ENCODE measurements at places on chromosomes 12 and 14.
A peak's percentile ranks its signal among the peaks of the same experiment; 100 is the strongest.

GRCh38 chr12:32773691-32774090 is 18.0 kb upstream of the YARS2 start:
- DNase-seq, result no peak

DNA sequence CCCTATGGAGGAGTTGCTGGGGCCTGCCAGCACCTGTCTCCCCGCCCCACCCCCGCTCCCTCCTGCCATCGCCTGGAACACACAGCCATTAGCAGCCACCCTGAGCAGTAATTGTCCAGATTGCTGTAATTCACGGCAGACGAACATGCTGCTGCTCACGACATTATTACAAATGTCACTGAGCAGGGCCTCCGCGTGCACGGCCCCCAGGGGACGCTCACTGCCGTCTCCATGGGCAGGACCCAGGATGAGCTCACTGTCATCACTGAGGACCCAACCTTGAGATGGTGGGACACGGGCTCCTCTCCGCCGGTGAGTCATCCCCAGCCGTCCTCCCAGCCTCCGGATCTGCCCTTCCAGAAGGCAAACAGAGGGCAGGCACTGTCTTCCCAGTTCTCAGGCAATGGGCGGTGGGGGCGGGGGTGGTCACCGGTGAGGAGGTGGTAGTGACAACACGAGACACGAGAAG is 100.4 kb downstream of the RFLNA start:
- DNase-seq, result no peak

GRCh38 chr14:23568600-23569331 is 1.2 kb upstream of the AP1G2 start:
- DNase-seq, result no peak

- no peak for DNase-seq
Observed at GRCh38 chr14:66998013-66998412, 191.2 kb upstream of the GARIN2 start.

GRCh38 chr14:66508846-66509621 is 1.1 kb downstream of the GPHN start:
- no peak for DNase-seq

DNA sequence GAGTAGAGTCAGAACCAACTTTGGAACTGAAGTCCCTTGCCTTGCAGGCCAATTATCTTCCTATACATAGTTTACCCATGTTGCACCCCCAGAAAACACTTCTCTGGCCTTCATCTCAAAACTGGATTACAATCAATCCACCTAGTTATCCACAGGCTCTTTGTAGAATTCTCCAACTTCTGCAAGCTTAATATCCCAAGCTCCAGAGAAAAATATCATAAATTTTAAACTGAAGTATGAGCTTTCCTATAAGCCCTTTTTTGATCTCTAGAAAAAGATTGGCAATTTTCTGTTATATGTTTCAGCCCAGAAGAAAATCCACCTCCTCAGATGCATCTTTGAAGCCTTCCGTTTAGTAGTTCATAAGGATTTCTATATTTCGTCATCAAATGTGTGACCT is 553.4 kb downstream of the SNAPC1 start:
- no peak for DNase-seq

GRCh38 chr12:19185262-19185929 is 55.9 kb downstream of the PLEKHA5 start:
- no peak for DNase-seq

DNA sequence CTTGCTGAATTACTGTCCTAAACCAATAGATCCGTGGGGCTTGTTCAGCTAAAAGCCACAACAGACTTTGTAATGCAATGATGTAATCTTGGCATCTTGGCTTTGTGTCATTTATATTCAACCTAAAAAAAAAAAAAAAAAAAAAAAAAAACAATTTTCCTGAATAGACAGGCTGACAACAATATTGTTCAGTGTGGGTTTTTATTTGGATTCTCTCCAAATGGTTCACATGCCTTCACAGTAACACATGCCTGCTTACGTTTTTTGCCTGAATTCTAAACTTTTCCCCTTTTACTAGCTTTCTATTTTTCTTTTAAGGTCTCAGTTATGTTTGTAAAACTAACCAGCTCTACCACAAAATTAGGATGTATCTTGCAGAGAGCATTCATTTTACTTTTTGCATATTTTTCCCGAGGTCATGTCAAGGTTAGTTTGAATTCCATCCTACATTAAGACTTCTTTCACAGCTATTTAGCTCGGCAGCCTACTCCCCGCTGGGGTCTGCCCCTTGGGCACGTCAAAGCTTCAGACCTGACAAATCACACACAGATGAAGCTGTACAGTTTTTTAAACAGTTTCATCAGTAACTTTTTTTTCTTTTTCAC is 213.7 kb upstream of the NPAS3 start:
- no peak for DNase-seq

- DNase-seq, result peak; percentile 36
Observed at GRCh38 chr12:85765453-85765869, 70.7 kb downstream of the RASSF9 start.

DNA sequence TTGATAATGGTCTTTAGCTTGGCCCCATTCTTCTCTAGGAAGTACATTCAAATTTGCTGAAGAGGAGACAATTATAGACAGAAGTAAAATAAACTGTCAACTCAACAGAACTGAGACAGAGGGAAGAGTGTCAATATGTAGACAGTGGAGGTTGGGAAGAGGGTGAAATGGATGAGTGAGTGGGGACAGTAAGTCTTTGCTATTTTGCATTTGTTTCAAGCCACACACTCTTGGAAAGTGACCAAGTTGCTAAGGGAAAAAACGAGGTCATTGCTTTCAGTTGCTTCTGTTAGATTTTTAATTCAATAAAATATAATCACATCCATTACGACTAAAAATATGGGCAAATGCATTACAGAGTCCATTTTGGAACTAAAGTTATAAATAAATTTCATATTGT is 47.8 kb downstream of the BTBD7 start:
- DNase-seq, result no peak

GRCh38 chr12:19926266-19926665 is 442.1 kb upstream of the PDE3A start:
- no peak for DNase-seq

DNA sequence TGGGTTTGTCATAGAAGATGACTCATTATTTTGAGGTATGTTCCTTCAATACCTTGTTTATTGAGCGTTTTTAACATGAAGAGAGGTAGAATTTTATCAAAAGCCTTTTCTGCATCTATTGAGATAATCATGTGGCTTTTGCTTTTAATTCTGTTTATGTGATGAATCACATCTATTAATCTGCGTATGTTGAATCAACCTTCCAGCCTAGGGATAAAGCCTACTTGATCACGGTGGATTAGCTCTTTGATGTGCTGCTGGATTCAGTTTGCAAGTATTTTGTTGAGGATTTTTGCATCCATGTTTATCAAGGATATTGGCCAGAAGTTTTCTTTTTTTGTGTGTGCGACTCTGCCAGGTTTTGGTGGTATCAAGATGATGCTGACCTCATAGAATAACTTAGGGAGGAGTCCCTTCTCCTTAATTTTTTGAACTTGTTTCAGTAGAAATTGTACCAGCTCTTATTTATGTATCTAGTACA is 602.6 kb downstream of the SNAPC1 start:
- no peak for DNase-seq

DNA sequence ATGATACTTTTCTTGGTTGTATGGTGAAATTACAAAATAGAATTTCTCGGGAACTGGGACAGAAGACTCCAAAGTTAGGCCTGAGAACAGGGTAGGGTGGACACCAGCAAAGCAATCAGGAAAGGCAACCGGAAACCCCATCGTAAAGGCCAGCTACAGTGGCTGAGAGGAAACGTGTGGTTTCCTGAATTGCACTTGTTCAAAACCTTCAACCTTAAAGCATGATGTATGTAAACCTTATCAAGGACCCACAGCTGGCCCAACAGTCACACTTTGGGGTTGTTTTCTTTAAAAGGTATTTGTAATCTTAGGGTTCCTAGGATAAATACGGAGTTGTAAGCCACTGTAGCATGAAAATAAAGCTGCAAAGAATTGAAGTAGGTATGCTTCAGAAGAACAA is 2.2 kb upstream of the PTGDR start:
- DNase-seq, result no peak

- no peak for DNase-seq
Observed at GRCh38 chr14:79965896-79966295, 245.4 kb downstream of the DIO2 start.

- peak; percentile 58 for DNase-seq
Observed at GRCh38 chr12:57771236-57771872, 551 bp downstream of the METTL1 start.

DNA sequence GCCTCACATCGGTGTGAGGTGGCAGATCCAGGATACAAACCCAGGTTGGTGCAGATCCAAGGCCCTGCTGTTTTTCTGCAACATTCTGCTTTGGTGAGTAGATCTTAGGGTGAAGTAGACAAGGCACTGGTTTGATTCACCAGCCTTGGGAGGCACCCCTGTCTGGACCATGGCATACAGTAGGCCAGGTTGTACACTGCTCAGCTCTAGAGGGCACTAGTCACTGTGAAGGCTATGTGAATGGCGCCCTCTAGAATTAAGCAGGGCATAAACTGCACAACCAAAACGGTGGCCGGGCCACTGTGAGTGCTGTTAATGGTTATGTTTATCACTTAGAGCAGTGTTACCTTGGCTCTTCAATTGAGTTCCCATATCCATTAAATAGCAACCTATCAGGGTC is 280.6 kb upstream of the PWP1 start:
- DNase-seq, result no peak

DNA sequence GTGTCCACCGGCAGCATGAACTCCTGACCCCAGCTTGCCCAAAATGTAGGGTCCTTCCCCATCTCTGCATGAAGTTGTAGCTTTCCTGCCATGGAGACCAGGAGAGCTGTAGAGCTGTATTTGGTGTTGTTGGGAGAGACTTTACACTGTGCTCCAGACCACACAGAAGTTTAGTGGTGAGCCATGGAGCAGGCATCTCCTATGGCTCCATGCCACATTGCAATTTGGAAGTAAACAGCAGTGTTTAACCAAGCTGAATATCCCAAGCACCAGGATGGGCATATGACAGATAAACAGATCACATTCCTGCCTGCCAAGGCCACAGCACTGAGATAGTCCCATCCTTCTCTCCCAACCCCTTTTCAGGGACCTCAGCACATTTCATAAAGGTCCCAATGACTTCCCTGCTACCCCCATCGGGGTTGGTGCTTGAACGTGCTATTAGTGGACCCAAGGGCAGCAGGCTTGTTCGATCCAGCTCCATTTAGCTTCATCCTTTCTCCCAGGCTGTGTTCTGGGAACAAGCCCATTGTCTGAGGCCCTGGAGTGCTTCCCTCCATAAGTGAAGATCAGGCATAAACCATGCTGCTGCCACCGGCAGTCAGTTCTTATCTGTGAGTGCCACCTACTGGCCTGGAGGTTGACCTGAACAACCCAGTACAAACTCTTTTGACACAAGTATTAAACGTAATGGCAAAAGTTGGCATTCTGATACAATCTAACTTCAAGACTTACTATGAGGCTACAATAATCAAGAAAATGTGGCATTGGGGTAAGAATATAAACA is 172.3 kb upstream of the ATXN7L3B start:
- no peak for DNase-seq

GRCh38 chr14:49594347-49595091 is 4.2 kb upstream of the LRR1 start:
- no peak for DNase-seq

DNA sequence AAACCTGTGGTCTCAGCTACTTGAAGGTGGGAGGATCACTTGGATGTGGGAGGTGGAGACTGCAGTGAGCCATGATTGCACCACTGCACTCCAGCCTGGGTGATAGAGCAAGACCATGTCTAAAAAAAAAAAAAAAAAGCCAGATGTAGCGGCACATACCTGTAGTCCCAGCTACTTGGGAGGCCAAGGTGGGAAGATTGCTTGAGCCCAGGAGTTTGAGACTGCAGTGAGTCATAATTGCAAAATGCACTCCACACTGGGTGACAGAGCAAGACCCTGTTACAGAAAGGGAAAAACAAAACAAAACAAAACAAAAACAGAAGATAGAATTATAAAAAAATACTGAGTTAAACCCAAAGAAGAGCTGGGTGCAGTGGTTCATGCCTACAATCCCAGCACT is 29.1 kb upstream of the APOF start:
- DNase-seq, result no peak

DNA sequence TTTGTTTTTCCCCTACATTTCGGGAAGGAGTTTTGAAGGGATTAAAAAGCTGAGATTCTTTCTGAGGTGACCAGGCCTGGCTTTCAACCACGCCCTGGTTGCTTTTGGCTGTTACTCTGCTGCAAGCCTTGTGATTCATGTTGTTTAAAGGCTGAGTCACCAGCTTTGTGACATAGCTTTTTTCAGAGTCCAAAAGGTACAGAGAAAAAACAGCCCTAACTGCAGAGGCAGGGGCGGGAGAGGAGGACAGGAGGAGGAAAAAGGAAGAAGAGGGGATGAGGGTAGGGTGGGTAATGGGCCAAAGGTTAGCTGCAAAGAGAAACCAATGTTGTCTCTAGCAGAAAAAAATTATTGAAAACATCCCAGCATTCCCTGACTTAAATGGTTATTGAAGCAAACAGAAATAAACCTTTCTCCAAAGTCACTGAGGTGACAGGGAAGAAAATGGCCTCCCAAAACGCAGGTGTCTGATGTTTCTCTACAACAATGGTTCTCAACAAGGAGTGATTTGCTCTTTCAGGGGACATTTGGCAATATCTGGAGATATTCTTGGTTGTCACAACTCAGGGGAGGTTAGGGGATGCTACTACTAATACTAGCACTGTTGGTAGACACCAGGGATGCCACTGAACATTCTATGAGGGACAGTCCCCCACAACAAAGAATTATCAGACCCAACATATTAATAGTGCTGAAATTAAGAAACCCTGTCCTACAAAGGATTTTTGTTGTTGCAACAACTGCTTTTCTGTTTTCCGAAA is 2.1 kb upstream of the UBC start:
- DNase-seq, result no peak

All from NCI-H2029 treated with DMSO at 0.1 percent for 48 hours (cell line).